Activated CD4-positive, alpha-beta T cell treated with anti-CD3 and anti-CD28 coated beads for 4 hours (primary cell): ENCODE measurements at places on chromosomes 6 and 20.
A peak's percentile ranks its signal among the peaks of the same experiment; 100 is the strongest.

DNA sequence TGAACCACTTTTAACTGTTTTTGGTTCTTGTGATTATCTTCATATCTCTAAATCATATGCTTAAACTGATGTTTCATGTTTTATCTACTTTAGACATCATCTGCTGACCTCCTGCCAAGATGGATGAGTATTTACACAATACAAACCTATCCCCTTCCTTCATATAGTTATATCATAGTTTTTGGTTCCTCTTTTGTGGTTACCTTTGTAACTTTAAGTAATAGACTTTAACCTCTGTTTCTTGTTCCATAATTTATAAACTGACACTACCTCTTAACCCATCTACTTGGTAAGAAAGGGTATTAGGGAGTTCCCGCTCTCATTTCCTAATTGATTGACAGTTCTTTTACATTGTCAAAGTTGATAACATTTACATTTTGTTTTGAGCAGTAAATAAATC, 11.9 kb downstream of the PCMT1 start:
- no peak for DNase-seq

- DNase-seq, result no peak
Observed at GRCh38 chr6:34096814-34097213, 49.1 kb downstream of the GRM4 start.

- no peak for DNase-seq
Observed at GRCh38 chr20:61436667-61437279, 184.7 kb downstream of the CDH4 start.

- DNase-seq, result no peak
Observed at GRCh38 chr6:145530454-145530853, 204.9 kb downstream of the EPM2A start.

- DNase-seq, result no peak
Observed at GRCh38 chr6:150987855-150988464, 122.5 kb downstream of the MTHFD1L start.

DNA sequence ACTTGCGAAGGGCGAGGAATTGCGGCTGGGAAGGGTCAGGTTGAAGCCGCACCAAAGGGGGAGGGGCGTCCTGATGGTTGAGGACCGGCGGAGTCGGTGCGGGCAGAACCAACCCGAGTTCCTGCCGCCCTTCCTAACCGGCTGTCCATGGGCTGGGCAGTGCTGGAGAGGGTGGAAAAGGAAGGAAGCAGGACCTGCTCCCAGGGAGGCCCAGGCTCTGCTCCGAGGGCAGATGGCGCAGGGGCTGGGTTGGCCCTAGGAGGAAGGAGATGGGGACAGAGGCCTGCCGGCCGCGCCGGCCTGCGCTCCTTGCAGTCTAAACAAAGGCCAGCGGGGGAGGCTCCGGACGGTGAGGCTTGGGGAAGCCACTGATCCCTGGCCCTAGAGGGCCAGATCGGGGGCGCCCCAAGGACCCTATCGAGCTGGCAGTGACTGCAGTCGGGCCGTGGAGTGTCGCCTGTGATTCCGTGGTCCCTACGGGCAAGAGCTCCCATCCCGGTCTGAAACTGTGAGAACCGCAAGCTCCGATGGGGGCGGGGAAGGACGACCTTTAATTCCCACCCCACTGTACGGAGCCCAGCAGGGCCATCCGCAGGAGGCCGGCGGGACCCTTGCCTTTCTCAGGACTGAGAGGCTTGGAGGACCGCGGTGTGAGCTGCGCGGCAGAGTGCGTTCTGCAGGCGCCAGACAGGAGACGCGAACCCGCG, 39.4 kb downstream of the YTHDF1 start:
- DNase-seq, result no peak

GRCh38 chr6:11604836-11605506, 67.4 kb downstream of the TMEM170B start:
- DNase-seq, result no peak

- no peak for DNase-seq
Observed at GRCh38 chr6:46628498-46628897, 24.1 kb downstream of the CYP39A1 start.

GRCh38 chr6:162532283-162533008, 195.1 kb downstream of the PRKN start:
- no peak for DNase-seq

GRCh38 chr6:710601-711571, 17.9 kb upstream of the EXOC2 start:
- peak; percentile 53 for DNase-seq

DNA sequence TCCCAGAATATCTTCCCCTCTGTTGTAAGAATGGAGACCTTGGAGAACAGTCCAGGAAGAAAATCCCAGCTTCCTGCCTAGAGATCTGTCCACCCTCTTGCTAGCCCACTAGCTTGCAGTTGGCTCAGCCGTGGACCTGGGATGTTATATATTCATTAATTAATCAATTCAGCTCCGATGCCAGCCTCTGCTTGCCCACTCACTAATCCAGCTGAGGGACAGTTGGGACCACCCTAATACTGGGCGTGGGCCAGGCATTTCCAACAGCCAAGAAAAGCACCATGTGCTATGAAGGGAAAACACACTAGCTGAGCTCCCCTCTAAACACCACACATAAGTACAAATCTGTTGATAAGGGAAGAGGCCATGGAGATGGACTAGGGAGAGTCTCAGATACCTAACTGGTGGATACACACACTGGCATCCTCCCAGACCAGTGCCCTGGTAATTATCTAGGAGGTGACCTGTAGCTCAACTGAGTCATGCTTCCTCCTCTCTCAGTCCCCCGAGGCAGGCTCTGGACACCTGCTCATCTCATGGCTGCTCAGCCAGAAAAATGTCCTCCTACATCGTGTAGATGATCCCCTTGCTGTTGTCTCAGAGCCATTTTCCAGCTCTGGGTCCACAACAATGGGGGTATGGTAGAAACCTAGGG, 78.9 kb downstream of the ANKRD60 start:
- no peak for DNase-seq

GRCh38 chr6:2488578-2488977, 243.2 kb upstream of the GMDS start:
- no peak for DNase-seq

- DNase-seq, result no peak
Observed at GRCh38 chr6:145278163-145278807, 457.0 kb downstream of the EPM2A start.

GRCh38 chr6:110398778-110399177, 16.6 kb downstream of the DDO start:
- no peak for DNase-seq

DNA sequence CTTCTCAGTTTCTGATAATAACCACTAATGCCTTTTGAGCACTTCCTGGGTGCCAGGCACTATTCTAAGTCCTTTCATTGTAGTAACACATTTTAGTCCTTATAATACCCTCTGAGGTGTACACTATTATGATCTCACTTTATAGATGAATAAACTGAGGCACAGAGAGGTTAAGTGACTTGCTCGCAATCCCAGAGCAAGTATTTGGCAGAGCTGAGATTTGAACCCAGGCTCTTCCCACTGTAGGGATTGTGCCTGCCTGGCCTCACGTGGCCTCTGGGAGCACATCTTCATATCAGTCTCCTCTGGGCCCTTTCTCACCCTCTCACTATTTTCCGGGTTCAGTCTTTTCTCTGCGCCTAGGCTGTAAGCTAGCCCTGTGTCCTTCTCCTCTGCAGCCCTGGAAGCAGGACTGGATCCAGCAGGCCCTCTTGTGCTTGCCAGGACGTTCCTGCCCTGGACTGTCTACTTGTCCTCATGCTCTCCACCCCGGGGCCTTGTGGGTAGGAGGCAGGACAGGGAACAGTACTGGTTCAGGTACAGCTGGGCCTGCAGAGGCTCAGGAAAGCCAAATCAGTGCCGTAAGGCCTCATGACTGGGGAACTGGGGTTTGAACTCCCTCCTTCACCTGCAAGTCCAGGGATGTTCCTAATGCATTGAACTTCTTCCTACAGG, 139.6 kb downstream of the VEGFA start:
- DNase-seq, result no peak

GRCh38 chr6:124967444-124967843, 5.2 kb downstream of the RNF217 start:
- no peak for DNase-seq

- DNase-seq, result no peak
Observed at GRCh38 chr6:27451660-27452390, 21.1 kb downstream of the ZNF184 start.

- DNase-seq, result no peak
Observed at GRCh38 chr20:45230631-45231030, 9.5 kb downstream of the SEMG2 start.

DNA sequence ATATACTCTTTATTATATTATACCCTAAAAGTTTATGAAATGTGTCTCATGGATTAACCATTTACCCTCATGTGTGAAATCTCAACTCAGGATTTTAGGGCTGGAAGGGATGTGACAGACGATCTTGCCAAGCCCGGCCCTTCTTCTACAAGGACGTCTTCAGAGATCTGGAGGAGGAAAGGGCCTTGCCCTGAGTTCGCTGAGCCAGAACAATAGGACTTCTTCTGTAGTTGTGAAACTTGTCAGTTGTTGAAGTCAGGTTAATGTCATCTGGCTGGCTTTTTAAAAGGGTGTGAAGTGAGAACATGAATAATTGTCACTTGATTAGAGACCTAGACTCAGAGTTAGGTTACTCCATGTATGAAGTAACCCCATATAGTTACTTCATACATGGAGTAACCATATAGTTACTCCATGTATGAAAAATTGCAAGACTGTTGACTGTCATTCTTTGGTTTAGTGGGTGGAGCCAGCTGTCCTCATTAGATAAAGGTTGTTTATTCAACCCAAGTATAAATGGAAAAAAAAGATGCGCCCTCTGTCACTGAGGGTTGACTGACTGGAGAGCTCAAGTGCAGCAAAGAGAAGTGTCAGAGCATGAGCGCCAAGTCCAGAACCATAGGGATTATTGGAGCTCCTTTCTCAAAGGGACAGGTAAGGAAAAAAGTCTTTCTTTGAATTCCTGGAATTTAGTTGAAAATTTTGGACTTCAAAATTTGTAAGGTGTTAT, at the start of gene ARG1:
Gene ARG1, plus strand, starts transcription at position 541 of the 730 bp plus-strand sequence. Its CDS starts 57 bp downstream, at position 598.
- no peak for DNase-seq

- no peak for DNase-seq
Observed at GRCh38 chr20:1943275-1944002, 48.2 kb downstream of the SIRPA start.

GRCh38 chr20:56414842-56415765, 3.0 kb downstream of the CASS4 start:
- DNase-seq, result peak; percentile 72

- no peak for DNase-seq
Observed at GRCh38 chr6:166318649-166319600, 10.7 kb upstream of the PRR18 start.

- no peak for DNase-seq
Observed at GRCh38 chr6:4349323-4349722, 213.9 kb upstream of the ECI2 start.

GRCh38 chr20:19937651-19938420, 79.3 kb upstream of the NAA20 start:
- DNase-seq, result no peak

DNA sequence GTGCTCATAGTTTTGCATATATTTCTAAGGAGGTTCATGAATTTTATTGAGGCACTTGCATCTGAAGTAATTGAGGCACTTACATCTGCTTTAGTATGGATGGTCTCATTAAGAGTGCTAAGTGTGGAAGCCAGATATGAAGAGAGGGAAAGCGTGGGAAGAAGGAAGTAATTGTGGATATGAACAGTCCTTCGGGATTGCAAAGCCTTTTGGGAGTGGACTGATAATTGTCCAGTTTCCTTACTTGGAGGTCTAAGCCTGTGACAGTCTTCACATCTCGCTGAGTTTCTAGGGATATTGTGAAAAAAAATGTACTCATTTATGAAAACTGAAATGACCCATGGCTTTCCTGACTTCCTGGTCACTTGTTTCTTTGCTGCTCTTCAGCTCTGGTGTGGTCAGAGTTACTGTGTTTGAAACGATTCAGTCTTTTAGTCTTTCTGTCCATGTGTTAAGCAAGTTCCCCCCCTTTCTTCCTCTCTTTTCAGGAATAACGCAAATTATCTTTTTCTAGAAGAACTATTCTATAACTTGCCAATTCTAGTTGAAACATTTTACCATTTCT, 137.3 kb downstream of the ZFAND3 start:
- DNase-seq, result no peak

DNA sequence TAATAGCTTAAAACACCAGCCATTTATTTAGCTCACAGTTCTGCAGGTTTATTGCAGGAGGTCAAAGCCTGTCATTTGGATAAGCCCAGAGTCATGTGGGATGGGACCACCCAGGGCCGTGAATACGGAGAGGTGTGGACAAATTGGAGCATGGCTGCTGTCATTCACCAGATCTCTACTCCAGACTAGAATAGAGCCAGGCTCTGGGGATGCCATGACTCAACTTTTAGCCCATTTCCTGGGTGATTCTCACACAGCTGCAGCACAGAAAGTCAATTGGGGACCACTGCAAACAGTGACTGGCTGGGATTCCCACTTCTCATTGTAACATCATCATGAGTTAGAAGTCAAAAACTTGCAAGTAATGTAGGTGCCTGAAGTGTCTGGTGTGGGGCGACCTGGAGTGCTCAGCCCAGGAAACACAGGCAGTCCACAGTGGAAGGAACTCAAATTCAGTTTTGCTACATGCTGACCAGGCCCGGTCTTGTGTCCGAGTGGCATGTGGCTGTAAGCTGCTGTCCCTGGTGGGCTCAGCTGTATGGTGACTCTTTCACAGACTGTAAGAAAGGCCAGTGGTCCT, 174.3 kb downstream of the SCP2D1 start:
- DNase-seq, result no peak

DNA sequence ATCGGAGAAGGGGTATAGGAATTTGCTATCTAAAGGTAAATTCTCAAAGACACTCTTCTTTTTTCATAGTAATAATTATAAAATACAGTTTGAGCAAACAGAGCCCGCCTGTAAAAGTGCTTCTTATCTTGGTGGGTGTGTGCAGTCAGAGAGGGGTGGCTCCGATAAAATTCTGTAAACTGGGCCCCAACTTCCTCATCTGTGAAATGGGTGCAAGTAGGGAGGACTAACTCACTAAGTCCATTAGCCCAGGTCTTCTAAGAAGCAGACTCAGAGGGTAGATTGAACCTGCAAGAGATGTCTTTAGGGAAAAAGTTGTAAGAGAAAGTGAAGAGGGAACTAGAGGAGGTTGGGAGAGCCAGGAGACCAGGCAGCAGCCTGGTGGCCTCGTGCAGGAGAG, 245.8 kb upstream of the RREB1 start:
- no peak for DNase-seq

DNA sequence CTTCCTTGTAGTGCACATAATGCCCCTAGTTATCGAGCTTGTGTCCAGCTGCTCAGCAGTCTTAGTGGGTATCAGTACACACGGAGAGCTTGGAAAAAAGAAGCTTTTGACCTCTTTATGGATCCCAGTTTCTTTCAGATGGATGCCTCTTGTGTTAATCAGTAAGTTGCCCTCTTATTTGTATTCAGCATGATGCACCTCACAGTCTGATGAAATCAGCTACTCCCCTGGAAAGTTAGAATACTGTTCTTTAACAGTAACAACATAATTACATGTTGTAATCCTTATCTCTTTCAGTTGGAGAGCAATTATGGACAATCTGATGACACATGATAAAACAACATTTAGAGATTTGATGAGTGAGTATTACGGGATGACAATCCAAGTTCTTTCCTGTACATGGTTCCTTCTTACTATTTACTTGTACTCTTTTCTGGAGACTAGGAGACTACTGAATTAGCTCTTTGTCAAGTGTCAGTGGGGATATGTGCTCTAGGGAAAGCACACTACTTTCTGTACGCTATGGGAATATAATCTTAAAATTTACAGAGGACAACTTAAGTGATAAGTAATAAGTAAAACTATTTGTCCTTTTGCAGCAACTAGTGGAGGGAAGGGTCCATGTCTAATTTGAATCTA, 39.1 kb downstream of the PGM3 start:
- no peak for DNase-seq
